ENCODE measurements at places on chromosomes 11 and 22.

GRCh38 chr22:46591930-46592329, 28.3 kb upstream of the GRAMD4 start:
- no peak for DNase-seq

DNA sequence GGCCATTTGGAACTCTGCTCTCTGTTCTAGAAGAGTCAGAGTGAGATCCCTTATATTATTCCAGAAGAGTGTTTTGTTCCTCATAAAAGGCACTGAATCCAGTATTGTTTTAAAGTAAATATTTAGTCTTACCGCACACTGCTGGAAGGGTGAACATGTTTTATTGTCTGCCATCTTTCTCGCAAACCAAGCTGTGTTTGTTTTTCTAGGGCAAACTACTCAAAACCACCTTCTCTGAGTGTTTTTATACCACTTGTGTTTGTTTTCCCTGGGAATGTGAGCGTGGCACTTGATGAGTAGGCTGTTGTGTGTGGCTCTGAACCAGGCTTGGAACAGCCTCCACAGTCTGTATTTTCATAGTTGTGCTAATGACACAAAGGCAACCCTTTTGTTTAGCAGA, 89.8 kb downstream of the DBX1 start:
- no peak for DNase-seq

GRCh38 chr11:73404048-73404447, 27.8 kb downstream of the RELT start:
- DNase-seq, result no peak

GRCh38 chr22:31343235-31344191, 2.6 kb downstream of the PATZ1 start:
- DNase-seq, result no peak

GRCh38 chr11:115366826-115367225, 137.4 kb downstream of the CADM1 start:
- DNase-seq, result no peak

DNA sequence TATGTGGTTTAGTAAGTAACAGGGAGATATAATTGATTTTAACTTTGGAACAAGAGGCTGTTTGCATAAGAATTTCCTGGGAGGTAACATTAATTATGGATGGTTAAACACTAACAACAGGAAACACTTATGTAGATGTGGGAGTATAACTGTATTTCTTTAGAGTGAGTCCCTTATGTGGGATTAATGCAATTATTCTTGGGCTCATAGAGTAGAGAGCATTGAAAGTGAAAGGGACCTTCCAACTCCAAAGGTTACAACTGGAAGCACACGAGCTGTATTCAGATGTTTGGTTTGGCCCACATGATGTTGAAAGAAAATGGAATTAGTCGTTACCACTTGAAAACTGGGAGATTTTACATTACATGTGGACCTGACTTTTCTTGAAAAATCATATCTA, 53.5 kb downstream of the BBOX1 start:
- no peak for DNase-seq

- no peak for DNase-seq
Measured at GRCh38 chr11:67369801-67370284, 3.6 kb downstream of the CLCF1 start.

DNA sequence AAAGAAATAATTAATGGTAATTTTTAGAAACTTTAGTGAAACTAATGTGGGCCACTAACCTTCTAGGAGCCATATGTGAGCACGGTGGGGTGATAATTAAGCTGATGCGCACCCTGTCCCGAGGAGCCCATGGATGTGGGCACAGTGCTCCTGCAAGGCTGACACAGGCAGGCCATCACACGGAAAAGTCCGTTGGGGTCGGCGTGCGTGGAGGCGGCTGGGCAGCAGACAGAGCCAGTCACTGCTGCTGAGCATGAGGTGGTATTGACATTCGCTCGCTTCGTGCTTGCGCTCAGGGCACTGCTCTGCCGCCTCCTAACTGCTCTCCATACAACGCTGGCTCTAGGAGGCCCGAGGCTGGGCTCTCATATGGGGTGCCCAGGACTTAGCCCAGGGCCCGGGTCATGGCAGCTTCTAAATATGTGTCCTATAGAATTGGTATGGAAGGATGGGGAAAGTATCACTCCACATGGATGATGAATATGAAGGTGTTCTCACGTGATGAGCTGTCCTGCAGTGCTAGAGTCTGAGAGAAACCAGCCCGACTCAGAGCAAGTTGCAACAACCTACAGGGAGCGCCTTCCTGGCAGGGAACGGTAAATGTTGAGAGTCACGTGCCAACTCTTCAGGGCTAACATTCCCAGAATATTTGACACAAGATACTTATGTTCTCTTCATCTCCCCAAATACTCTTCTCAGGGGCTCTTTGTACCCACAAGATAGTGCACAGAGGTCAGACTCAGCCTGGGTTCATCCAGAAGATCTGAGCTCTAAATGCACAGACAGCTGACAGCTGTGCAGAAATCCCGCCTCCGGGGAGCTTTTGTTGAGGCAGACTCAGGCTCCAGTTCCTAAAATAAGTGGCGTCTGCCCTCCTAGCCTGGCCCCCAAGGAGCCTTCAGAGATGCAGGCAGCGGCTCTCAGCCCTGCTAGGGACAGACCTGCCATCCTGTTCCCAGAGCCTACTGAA, 50.6 kb upstream of the ARFGAP3 start:
- DNase-seq, result no peak

DNA sequence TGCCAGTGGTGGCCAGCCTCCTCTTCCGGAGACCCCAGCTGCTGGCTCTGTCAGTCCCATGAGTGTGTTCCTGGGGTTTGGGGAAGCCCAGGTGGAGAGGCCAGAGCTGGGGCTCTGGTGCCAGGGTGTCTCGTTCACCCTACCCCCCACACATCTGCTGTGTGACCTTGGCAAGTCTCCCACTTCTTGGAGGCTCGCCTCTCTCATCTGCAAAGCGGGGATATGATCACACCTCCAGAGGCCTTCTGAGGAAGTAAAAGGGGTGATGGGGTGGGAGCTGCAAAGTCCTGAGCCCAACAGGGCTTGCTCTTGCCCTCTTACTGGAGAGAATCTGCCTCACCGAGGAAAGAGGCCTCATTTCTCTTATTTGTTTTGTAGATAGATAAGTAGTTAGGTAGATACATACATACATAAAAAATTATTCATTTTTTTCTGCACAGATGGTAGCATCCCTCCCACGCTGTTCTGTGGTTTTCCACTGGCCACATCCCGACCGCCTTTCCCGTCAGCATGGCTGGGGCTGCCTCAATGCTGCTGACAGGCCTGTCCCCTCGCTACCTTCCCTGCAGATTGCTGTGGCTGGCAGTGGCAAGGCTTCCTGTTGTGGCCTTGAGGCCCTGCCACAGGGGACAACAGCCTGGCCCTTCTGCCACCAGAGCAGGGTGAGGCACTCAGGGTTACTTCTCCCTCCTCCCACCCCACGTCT, 23.9 kb downstream of the MYO7A start:
- DNase-seq, result no peak

- no peak for DNase-seq
Measured at GRCh38 chr11:129131316-129131715, 60.8 kb downstream of the ARHGAP32 start.

- no peak for DNase-seq
Measured at GRCh38 chr11:87634331-87634730, 540.9 kb downstream of the RAB38 start.

GRCh38 chr22:49838771-49839717, 11.4 kb upstream of the BRD1 start:
- no peak for DNase-seq

DNA sequence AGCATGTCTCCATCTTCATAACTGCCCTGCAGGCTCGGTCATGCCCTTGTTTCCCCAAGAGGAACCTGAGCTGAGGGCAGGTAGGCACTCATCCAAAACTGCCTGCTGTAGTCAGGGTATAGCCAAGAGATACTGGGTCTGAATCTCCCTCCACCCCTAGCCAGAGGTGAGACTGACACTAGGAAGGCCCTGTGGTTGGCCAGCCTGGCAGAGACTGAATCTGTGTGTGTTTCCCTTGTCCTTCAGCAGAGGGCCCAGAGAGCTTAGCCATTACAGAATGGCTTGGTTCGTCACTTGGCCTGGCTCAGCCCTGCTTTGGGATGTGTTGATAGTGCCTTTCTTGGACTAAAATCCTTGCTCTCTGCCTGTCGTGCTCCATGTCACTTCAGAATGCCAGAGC, 79.3 kb upstream of the SUSD2 start:
- no peak for DNase-seq

DNA sequence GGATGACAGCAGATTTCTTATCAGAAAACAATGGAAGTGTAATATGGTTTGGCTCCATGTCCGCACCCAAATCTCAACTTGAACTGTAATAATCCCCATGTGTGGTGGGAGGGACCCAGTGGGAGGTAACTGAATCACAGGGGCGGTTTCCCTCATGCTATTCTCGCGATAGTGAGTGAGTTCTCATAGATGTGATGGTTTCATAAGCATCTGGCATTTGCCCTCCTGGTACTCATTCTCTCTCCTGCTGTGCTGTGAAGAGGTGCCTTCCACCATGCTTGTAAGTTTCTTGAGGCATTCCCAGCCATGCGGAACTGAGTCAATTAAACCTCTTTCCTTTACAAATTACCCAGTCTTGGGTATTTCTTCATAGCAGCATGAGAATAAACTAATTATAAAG, 81.0 kb upstream of the SCUBE2 start:
- no peak for DNase-seq

GRCh38 chr11:17478070-17478469, 1.4 kb upstream of the ABCC8 start:
- no peak for DNase-seq

GRCh38 chr11:125583496-125583895, 9.2 kb upstream of the STT3A start:
- no peak for DNase-seq

DNA sequence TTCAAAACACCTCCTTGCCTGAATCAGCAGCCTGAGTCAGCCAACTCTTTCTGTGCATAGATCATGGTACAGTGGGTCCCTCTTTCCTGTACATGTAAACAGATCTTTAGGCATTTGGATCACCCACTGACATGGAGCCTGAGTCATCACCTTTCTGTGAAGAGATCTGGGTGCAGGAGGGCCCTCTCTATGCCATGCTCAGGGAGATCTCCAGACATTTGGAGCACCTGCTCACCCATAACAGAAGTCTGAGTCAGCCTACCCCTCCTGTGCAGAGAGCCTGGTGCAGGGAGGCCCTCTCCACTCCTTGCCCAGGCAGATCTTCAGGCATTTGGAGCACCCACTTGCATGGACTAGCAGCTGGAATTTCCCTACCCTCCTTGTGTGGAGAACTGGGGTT, 56.2 kb upstream of the GLYAT start:
- DNase-seq, result peak; percentile 90

All from epithelial cell of proximal tubule (primary cell).